MCF 10A (cell line): ENCODE measurements at places on chromosomes 6 and 20. TPM values are rescaled to one million over a fixed set of nuclear protein-coding genes. Genes with fewer than 3 reads are reported as not detected.

GRCh38 chr6:169726963-169727362, 2.7 kb upstream of the PHF10 start:
- no peak for DNase-seq

The VWA7 gene
- 2.0 and 3.1 TPM in 2 replicates for total RNA-seq

GRCh38 chr20:62159839-62160238, 16.3 kb downstream of the SS18L1 start:
- peak; percentile 85 for DNase-seq

- no peak for DNase-seq
Observed at GRCh38 chr6:33013608-33014007, 4.2 kb upstream of the HLA-DOA start.

GRCh38 chr20:31967830-31968249, at the start of gene XKR7:
Gene XKR7 (plus strand): TSS chr20:31968151. CDS start chr20:31968176, 25 bp downstream.
- DNase-seq, result no peak

The ADGRB3 gene
- total RNA-seq, result not detected in 2 replicates

The FOXS1 gene
- not detected in 2 replicates for total RNA-seq

The NKX2-4 gene
- not detected in 2 replicates for total RNA-seq

The MEI4 gene
- not detected in 2 replicates for total RNA-seq

The LST1 gene
- total RNA-seq, result not detected in 2 replicates

DNA sequence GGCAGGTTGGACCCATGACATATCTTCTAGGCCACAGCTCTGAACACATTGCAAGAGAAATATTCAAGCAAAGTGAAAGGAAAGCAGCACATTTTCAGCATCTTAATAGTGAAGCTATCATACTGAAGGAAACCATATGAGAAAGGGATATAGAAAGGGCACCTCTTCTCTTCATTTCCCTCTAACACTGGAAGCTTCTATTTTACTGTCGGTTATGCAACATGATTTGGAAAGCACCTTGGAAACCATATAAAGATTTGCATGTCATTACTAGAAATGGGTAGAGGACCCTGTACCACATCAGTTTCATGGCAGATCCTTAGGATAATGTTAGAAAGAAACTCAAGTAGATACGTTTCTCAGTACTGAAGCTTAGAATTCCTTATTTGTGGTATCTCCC, 70.5 kb upstream of the HMGN3 start:
- DNase-seq, result no peak
